NCI-H1417 treated with DMSO at 0.1 percent for 48 hours (cell line): ENCODE measurements at places on chromosomes 3 and 15.

DNA sequence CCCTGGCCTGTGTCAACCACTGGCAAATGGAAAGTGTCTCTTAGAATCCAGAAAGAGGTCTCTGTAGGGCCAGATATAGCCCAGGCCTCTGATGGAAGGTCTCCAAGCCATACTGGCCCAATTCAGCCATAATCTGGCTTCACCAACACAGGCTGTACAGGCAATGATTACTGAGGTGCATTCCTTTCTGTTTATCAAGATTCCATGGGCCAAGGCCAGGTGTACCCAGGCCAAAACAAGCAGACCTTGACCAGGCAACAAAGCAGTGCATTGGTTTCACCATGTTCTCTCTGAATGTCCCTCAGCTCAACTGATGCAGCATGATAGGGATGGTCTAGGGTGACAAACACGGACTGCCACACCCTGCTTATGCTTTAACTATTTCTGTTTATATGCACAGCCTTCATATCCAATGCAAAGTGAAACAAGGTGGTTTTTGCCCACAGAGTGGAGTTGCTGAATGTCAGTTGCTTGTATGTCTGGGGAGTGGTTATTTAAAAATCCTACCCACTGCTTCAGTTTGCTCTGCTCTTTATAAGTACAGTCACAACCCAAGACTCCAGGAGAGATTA, 25.2 kb downstream of the CCNL1 start:
- DNase-seq, result no peak

- no peak for DNase-seq
Observed at GRCh38 chr3:126994661-126995245, 11.8 kb downstream of the PLXNA1 start.

DNA sequence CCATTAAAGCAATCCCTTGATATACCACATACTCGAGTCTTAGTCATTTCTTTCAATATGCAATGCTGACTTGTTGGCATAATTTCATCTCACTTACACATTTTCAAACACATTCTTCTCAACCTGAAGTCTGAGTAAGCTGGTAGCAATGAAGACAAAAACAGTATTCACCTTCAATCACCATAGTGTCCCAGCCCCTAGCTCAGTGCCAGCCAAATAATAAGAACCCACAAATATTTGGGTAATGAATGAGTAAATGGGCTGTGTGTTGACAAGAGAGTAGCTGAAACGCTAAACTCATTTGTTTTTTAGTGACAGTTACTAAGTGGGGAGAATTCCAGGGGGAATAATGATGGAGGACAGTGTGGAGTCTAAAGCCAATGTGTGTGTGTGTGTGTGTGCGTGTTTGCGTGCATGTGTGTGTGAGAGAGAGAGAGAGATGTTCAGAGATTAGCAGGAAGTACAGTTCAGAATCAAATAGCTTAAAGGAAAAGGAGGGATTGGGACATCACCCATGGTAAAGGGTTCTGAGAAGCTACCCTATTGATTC, 165.7 kb downstream of the GAP43 start:
- DNase-seq, result no peak

- no peak for DNase-seq
Observed at GRCh38 chr3:159947220-159947619, 41.4 kb upstream of the IL12A start.

DNA sequence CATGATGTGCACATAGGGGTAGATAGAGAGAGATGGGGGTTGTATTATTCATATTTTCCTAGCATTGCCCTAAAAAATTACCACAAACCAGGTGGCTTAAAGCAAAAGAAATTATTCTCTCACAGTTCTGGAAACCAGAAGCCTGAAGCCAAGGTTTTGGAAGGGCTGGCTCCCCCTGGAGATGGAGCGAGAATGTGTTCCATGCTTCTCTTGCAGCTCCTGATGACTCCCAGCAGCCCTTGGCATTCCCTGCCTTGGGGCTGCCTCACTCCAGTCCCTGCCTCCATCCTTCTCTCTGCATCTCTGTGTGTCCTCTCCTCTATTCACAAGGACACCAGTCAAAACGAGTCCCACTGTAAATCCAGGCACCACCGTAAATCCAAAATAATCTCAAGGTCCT, 91.5 kb upstream of the FAM174B start:
- DNase-seq, result no peak

- DNase-seq, result no peak
Observed at GRCh38 chr3:184361532-184361931, at the start of the genes CLCN2 and POLR2H. Gene CLCN2 (minus strand): TSS chr3:184361605. CDS start chr3:184361479, 126 bp downstream. Gene POLR2H (plus strand): TSS chr3:184361710. CDS start chr3:184363493, 1,783 bp downstream.

DNA sequence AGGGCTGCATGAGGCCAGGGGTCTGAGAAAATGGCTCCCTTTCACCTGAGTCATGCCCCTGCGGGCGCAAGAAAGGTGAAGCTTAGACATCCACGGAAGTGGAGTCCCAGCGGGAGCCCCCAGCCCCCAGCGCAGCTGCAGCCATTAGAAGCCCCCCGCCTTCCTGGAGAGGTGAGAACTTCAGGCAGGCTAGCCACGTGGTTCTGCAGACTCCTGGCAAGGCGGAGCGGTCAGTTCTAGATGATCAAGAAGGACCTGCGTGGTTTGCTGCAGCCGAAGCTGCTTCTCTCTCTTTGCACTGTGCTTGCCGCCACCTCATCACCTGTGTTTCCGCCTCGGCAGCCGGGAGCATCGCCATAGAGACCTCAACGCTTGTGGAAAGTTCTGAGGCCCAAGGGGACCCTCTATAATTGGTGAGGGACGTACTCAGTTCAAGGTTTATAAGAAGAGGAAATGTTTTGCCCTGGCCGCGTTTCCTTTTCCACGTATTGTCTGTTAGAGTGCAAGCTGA, 15.8 kb upstream of the KCNMB3 start:
- DNase-seq, result no peak

DNA sequence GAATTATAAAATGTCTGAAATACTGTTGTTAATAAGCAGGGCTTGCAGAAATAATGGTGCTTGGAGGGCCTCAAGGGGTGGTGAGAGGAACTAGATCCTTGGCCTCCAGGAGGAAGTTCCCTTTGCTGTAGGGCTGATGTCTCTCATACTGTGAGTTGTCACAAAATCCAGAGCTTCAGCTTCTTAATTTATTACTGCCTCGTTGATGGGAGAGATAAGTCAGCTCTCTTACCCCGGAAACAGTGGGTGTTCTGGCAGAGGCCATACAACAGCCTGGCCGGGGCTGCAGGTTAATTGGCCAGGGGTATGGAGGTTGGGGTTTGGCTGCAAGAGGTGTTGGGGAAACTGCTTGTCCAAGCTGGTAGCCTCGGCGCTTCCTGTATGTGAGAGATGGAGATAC, 15.5 kb downstream of the MAPKAPK3 start:
- DNase-seq, result no peak

- DNase-seq, result no peak
Observed at GRCh38 chr15:77852241-77853007, 219.7 kb upstream of the LINGO1 start.

GRCh38 chr3:140597364-140597763, 80.5 kb upstream of the TRIM42 start:
- DNase-seq, result no peak

DNA sequence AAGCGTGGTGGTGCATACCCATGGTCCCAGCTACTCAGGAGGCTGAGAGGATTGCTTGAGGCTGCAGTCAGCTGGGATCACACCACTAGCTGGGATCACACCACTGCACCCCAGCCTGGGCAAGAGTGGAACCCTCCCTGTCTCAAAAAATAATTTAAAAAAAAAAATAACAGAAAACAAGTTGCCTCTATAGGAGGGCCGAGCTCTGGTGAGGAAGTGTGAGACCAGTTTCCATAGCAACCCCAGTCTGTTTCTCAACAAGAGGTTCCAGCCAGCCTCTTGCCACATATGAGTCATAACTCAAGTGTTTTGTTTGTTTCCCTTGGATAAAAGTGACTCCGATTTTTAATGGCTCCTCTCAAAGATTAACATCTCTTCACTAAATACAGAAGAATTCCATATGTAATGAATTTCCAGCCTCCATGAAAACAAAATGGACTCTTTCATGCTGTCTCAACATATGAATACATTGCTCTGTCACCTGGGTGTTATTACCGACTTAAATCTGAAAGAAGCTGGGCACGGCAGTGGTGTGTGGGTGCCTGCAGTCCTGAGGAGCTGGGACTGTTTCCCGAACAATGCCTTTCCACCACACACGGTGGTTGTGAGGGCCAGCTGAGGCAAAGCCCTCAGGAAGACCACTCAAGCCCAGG, 19.7 kb downstream of the TMEM43 start:
- peak; percentile 36 for DNase-seq

DNA sequence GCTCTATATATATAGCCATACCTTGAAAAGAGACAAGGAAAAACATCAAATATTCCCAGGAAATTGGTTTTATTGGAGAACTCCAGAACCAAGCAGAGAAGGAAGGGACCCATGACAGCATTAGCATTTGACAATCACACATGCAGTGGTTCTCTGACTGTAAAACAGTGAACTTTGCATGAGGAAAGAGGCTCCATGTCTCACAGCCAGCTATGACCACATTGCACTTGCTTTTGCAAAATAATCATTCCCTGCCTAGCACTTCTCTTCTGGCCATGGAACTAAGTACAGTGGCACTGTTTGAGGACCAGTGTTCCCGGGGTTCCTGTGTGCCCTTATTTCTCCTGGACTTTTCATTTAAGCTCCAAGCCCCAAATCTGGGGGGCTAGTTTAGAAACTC, 85.5 kb downstream of the TGFBR2 start:
- DNase-seq, result no peak

DNA sequence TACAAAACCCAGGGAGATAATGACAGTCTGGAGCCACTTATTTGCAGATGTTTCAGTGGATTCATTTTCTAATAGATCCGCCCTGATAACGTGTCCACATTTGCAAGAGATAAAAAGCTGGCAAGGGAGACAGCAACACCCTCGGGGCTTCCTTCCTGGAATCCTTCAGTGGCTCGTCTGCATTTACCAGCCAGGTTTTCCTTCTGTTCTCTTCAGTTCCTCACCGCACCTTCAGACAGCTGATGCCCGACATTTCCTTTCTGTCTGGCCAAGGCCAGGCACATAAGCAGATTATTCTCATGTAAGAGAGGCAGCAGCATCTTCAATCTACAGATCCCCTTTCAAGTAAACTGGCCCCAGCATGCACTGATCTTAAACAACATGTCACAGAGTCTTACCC, 56.2 kb upstream of the SPATA12 start:
- DNase-seq, result no peak

GRCh38 chr15:82139823-82140268, 94.0 kb upstream of the MEX3B start:
- DNase-seq, result no peak

GRCh38 chr3:130712718-130713423, 33.8 kb downstream of the PIK3R4 start:
- no peak for DNase-seq

- DNase-seq, result peak; percentile 24
Observed at GRCh38 chr3:194404365-194405140, 5.5 kb upstream of the GP5 start.

DNA sequence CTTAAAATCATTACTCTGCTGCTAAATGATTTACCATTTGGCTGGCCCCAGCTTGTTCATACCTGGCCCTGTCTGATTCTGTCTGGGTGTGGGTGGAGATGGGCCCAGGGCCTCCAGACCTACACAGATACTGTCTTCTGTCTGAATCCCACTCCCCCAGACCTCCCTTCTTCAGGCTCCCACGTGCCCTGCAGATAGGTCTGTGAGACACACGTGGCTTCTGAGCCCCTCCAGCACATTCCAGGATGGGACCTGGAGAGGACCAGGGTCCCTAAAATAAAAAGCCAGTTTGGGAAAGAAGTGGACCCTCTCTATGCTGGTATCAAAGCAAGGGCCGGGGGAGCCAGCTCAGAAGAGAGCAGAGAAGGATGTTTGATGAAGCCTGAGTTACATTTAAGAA, 14.6 kb upstream of the CEMIP start:
- no peak for DNase-seq

DNA sequence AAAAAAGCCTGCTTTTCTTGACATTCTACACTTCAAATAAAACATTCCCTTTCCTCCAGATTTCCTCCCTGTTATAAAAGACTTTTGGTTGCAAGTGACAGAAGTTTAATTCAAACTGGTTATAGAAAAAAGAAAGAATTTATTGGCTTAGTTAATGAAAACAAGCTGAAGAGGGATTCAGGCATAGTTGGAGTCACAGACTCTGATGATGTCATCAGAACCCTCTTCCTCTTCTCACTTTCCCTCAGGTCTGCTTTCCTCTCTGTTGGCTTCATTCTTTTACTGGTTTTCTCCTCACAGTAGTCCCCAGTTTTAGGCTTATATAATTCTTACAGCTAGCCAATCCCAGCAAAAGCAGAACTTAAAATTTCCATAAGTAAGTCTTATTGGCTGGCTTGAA, 32.0 kb upstream of the MBNL1 start:
- DNase-seq, result no peak

DNA sequence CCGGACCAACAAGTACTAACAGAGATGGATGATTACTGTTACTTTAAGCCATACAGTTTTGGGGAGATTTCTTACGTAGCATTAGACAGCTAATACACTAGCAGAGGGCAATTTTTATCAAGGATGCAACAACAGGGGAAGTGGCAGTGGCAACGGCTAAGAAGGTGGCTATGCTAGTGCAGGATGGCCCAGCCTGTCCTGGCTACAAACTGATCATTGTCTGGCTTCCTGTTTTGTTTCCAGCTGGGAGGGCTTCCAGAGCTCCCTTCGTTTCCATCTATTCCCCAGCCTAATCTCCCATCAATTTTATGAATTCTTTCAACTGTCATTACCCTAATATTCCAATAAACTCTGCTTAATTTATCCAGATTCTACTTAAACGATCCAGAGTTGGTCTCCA, 16.0 kb upstream of the PLA2G4F start:
- DNase-seq, result no peak

DNA sequence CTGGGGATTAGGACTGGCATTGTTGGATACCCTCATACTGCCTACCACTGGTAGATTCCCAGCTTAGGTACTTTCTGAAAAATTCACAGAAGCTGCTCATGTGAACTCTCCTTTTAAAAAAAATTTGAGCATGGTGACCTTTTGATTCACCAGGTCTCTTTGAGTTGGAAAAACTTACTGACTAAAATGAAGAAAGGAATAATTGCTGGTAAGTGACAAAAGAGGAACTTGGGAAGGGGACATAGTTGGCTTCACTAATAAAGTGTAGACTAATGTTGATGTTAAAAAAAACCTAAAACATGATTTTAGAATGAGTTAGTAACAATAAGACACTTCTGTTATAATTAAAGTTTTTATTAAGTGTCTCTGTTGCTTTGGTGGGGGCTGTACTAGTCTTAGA, 8.6 kb downstream of the VPS8 start:
- no peak for DNase-seq

GRCh38 chr3:119413603-119414280, 49.7 kb downstream of the TMEM39A start:
- DNase-seq, result no peak

DNA sequence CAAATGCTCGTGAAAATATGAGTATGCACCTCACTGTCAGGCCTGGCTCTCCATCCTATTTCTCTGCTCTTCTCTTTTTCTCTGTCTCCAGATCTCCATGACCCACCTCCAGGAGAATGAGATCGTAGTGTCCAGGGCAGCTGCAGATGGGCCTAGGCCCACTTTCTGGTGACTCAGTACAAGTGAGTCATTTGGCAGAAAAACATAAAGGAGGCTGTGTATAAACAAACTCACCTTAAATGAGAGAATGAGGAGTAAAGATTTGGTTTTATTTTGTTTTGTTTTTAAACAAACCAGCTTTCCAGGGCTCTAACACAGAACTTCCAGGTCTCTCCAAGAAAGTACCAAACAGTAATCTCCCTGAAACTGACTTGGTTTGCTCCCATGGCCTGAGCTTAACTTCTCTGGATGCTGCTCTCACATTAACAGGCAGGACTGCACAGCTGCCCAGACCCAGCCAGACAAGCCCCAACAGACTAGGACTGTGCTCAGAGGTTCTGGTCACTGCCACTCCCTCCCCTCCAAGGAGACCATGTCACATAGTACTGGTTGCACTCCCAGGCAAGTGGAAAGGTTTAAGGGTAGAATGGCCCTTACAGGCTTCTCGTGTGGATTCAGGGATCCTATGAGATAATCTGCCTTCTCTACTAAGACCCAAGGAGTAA, 1.5 kb upstream of the HEG1 start:
- DNase-seq, result no peak
